Karpas-422 (cell line): ENCODE measurements at places on chromosomes 7 and 10. TPM values are rescaled to one million over a fixed set of nuclear protein-coding genes. Genes with fewer than 3 reads are reported as not detected.

DNA sequence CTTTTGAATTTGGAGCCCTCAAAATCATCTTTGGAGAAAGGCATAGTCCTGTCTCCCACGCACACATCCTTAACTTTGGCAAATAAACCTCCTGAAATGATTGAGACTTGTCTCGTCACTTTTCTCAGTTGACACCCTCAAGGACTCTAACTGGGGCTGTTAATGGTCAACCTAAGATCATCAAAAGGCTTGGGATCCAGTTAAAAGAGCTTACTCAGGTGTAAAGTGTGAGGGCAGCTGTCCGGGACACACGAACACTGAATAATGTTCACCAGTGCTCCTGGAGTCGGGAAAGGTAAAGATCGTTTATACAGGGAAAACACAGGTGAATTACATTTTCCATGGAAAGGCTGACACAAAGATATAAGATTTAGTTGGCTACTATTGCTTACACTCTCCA is 84.7 kb downstream of the PAXIP1 start:
- no peak overlapping the region for H3K4me3 ChIP-seq
- no peaks in the 10 kb centered on the region for H3K36me3 ChIP-seq
- no peak for DNase-seq
- H3K27me3 ChIP-seq = no peaks in the 10 kb centered on the region
- H3K4me1 ChIP-seq = no peaks in the 10 kb centered on the region
- H3K27ac ChIP-seq = no peak overlapping the region

DNA sequence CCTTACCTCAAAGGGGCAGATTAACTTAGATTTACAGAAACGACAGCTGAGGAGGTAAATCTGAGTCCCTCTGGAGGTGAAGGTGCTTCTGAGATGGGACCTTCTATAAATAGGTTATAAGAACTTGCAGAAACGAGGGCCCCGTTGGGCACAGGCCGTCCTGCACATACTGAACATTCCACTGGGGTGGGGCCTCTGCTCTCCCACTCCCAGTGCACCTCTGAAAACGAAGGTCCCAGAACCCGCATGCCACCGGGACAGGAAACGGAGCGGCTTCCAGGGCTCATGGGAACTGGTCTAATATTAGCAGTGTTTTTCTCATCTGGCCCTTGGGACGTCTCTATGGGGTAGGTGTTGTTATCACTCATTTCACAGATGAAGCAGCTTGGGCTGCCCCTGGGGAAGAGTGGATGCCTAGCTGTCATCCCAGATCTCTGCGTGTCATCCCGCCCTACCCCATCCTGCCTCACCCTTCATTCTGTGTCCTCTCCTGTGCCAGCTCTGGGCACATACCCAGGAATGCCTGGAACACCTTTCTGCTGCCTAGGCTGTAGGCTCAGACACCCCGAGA is 19.6 kb downstream of the C10orf62 start:
- H3K4me1 ChIP-seq = no peaks in the 10 kb centered on the region; the same call in 1 of the 2 replicates
- H3K4me3 ChIP-seq = no peak overlapping the region
- no peaks in the 10 kb centered on the region for H3K36me3 ChIP-seq
- no peak overlapping the region for H3K27ac ChIP-seq
- DNase-seq = no peak
- no peaks in the 10 kb centered on the region for H3K27me3 ChIP-seq

DNA sequence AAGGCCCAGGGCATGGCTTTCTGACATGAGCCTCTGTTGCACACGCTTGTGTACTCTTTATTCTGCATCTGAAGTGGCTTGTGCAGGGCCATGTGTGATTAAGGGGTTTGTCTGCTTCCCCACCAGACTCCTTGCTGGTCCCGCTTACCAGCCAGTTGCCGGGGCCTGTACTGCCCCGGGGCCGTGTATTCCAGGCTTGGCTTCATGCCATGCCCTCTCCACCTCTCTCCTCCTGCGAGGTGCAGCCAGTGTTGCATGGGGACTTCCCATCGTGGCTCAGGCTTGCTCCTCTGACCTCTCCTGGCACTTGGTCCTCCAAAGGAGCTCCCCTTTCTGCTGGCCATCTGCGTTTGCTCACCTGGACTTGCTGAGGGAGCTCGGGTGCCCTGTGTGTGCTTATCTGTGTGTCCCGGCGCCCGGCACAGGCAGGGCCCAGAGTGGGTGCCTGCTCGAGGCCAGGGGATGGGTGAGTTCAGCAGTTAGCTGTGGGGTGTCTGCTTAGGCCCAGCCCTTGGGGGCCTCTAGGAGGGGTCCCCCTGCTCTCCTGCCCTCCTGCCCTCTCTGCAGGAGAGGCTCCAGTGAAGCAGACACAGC is 11.0 kb upstream of the C10orf143 start:
- no peak for DNase-seq
- H3K4me1 ChIP-seq = no peaks in the 10 kb centered on the region
- H3K36me3 ChIP-seq = no peaks in the 10 kb centered on the region
- no peaks in the 10 kb centered on the region for H3K27me3 ChIP-seq
- H3K4me3 ChIP-seq = no peak overlapping the region
- no peak overlapping the region for H3K27ac ChIP-seq

DNA sequence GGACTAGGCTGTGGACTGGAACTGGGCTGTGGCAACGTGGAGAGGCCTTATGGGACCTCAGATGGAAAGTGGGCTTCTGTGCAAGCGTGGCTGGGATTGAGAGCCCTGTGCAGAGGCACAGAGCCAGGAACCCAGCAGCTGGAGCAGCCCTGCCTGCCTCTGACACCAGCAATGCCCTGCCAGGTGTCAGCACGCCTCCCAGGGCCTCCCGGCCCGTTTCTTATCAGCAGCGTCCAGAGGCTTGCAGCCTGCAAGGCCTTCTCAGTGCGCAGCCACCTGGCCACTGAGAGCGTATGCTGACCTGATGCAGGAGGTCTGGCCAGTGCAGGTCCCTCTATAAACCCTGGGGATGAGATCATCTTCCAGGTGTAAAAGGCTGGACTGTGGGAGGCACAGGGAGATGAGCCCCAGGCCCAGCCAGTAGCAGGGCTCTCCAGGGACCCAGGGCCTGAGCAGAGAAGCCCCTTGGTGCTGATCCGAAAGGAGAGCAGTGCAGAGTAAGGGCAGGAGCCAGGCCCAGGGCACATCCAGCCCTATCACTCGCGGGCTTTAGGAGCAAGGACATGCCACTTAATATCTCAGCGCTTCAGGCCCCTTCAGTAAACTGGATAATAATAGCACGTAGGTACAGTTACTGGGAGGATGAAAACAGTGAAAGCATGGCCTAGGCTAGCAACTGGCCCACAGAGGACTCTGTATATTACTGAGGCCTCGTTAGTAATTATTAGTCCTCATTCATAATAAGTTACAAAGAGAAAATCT is 38.8 kb upstream of the ANTXRL start:
- DNase-seq = no peak
- H3K27ac ChIP-seq = no peak overlapping the region
- no peaks in the 10 kb centered on the region for H3K36me3 ChIP-seq
- no peaks in the 10 kb centered on the region for H3K4me1 ChIP-seq
- no peaks in the 10 kb centered on the region for H3K27me3 ChIP-seq

GRCh38 chr10:34780818-34781380 is 34.2 kb downstream of the PARD3 start:
- DNase-seq = peak; percentile 61
- peak overlapping the region; percentile 27; the same call in 1 of the 2 replicates for H3K27ac ChIP-seq
- H3K4me3 ChIP-seq = peak overlapping the region; percentile 20; the same call in 1 of the 2 replicates
- no peaks in the 10 kb centered on the region for H3K27me3 ChIP-seq
- H3K36me3 ChIP-seq = no peaks in the 10 kb centered on the region

- H3K36me3 ChIP-seq = no peaks in the 10 kb centered on the region
- no peak for DNase-seq
- no peaks in the 10 kb centered on the region for H3K4me1 ChIP-seq
- no peak overlapping the region for H3K27ac ChIP-seq
- H3K27me3 ChIP-seq = no peaks in the 10 kb centered on the region
- no peak overlapping the region for H3K4me3 ChIP-seq
These were observed 39.0 kb downstream of the CDH23 start for GRCh38 chr10:71435571-71436267.

DNA sequence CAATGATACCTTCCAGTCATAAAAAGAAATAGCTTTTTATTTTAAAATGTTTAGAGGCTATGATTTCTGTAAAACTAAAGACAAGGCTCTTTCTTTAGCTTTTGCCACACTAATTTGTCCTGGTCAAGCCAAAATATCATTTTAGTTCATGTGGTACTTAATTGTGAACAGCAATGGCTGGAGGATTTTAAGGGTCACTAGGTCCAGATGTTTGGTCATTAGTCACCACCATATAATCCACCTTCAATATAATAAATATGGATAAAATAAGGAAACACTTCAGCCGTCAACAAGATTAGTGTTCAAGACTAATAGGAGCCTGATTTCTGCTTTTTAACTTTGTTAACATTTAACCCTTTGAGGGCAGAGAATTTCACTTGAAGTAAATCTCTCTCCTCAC is 50.0 kb upstream of the HGF start:
- no peak for DNase-seq
- no peaks in the 10 kb centered on the region for H3K4me1 ChIP-seq
- no peaks in the 10 kb centered on the region for H3K36me3 ChIP-seq
- no peaks in the 10 kb centered on the region for H3K27me3 ChIP-seq
- no peak overlapping the region for H3K27ac ChIP-seq

GRCh38 chr10:23693501-23693901 is 254.6 kb downstream of the OTUD1 start:
- no peaks in the 10 kb centered on the region for H3K36me3 ChIP-seq
- no peaks in the 10 kb centered on the region for H3K27me3 ChIP-seq
- no peak for DNase-seq
- H3K4me3 ChIP-seq = no peak overlapping the region
- no peak overlapping the region for H3K27ac ChIP-seq
- no peaks in the 10 kb centered on the region for H3K4me1 ChIP-seq

DNA sequence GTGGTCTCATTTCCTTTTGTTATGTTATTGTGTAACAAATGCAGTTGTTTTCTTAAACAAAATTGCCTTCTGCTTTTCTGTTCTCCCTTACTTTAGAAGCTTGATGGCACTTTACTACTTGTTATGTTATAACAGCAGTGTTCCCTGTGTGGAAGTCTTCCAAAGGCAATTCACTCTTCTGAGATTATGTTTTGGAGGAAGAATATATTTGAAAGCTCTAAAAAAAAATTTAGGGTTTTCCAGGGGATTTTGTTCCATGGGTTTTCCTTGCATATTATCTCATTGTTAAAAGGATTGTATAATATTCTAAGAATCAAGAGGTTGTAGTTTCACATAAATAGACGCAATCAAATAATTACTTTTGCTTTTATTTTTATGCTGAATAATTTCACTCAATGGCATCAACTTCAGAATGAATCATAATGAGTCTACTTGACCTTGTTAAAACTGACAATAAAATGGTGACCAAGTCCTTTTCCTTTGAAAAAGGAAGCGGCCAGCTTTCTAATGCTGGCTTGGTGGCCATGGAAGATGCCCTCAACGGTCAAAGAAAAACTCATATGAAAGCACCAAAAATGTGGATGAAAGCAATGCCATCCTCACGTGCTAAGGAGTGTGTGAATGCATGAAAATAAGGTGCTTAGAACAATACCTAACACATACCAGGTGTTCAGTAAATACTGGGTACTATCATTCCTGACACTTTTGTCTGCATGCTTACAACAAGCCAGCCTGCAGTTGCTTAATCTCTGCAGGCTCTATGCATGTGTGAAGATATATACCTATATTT is 92.4 kb upstream of the KLF6 start:
- no peak overlapping the region for H3K27ac ChIP-seq
- peaks cover 32% of the 10 kb centered on the region for H3K4me1 ChIP-seq
- no peaks in the 10 kb centered on the region for H3K27me3 ChIP-seq
- no peak overlapping the region for H3K4me3 ChIP-seq

DNA sequence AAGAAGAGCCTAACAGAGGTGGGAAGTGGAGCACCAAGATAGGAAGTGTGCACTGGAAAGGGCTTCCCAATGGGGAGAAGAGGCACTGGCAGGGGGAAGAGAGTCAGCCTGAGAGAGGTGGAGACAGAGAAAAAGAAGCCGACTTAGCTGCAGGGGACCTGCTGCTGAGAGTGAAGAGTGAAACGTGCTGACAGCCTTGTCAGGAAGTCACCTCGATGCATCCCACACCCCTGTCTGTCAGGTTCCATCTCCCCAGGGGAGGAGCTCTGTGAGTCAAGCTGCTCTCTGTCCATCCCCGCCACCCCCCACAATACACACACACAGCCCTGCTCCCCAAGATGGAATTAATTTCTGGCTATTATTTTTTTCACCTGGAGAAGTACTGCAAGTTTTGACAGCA is 14.0 kb downstream of the KAZALD1 start:
- no peaks in the 10 kb centered on the region for H3K27me3 ChIP-seq
- H3K36me3 ChIP-seq = no peaks in the 10 kb centered on the region
- no peak overlapping the region for H3K27ac ChIP-seq
- peaks cover 48% of the 10 kb centered on the region for H3K4me1 ChIP-seq
- DNase-seq = peak; percentile 63
- no peak overlapping the region for H3K4me3 ChIP-seq

DNA sequence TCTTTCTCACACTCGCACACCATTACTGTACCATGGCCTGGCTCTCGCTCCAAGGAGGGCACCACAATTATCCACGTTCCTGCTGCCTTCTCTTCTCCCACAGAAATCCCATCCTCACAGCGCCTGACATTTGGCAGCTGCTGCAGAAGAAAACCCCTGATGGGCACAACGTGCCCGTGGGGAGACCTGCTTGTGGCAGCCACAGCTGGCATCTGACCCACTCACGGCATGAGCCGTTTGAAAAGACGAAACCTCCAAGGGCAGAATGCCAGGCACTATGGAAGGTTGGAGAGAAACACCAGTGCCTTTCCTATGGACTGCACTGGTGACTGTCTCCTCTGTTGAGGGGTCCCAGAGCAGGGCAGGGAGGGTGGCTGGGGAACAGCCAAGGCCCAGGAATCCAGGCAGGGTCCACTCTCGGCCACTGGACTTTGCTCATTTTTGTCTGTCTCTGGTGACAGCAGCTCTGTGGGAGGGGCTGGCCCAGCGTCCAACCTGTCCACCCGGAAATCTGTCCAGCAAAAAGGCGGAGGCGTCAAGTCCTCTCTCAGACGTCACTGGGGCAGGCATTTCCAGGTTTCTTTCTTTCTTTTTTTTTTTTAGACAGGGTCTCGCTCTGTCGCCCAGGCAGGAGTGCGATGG is 61.0 kb upstream of the MKRN1 start:
- H3K36me3 ChIP-seq = no peaks in the 10 kb centered on the region
- H3K27ac ChIP-seq = no peak overlapping the region
- H3K4me1 ChIP-seq = no peaks in the 10 kb centered on the region

DNA sequence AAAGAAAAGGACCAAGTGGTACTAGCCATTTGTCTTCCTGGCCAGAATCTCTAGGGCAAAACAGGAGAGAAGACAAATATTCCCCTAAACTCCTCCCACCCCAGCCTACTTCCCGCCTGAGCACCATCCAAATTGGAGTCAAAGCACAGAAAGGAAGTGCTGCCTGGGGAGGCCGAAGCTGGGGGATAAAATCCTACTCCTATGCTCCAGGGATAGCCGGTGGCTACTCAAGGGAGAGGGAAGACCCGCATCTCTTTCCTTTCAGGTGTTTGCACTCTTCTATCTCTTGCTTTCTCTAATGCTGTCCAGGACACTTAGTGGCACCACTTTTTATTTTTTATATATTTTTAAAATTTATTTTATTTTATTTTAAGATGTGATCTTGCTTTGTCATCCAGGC is 7.1 kb upstream of the DUSP5 start:
- H3K4me3 ChIP-seq = no peak overlapping the region

ZP3 gene
- total RNA-seq = not detected in 2 replicates

AZGP1 gene
- 1.0 and 2.0 TPM in 2 replicates for total RNA-seq

LDB3 gene
- total RNA-seq = 8.3 and 15.5 TPM in 2 replicates

SGPL1 gene
- total RNA-seq = 26.0 and 26.3 TPM in 2 replicates

TDRD1 gene
- not detected in 2 replicates for total RNA-seq

POR gene
- total RNA-seq = 19.8 and 38.9 TPM in 2 replicates

SMO gene
- 0.11 TPM in 1 of 2 replicates, not detected in the other for total RNA-seq
